ENCODE measurements at places on chromosomes 11 and 22.

GRCh38 chr11:67251841-67252240 is 14.4 kb upstream of the GRK2 start:
- DNase-seq: no peak
- H3K36me3 ChIP-seq: peaks cover 79% of the 10 kb centered on the region
- H3K27me3 ChIP-seq: no peaks in the 10 kb centered on the region
- H3K4me1 ChIP-seq: peaks cover 48% of the 10 kb centered on the region
- no peak overlapping the region for H3K4me3 ChIP-seq
- no peak overlapping the region for H3K27ac ChIP-seq

DNA sequence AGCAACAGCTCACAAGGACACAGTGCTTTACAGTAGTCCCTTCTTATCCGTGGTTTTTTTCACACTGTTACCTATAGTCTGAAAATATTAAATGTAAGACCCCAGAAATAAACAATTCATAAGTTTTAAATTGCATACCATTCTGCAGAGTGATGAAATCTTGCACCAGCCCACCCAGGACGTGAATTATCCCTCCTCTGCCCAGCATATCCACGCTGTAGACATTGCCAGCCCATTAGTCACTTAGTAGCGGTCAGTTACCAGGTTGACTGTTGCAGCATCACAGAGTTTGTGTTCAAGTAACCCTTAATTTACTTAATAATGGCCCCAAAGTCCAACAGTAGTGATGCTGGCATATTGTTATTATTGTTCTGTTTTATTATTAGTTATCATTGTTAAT is 3.6 kb downstream of the CLTCL1 start:
- no peak for DNase-seq
- no peak overlapping the region for H3K27ac ChIP-seq
- peaks cover 47% of the 10 kb centered on the region for H3K27me3 ChIP-seq
- H3K36me3 ChIP-seq: no peaks in the 10 kb centered on the region

DNA sequence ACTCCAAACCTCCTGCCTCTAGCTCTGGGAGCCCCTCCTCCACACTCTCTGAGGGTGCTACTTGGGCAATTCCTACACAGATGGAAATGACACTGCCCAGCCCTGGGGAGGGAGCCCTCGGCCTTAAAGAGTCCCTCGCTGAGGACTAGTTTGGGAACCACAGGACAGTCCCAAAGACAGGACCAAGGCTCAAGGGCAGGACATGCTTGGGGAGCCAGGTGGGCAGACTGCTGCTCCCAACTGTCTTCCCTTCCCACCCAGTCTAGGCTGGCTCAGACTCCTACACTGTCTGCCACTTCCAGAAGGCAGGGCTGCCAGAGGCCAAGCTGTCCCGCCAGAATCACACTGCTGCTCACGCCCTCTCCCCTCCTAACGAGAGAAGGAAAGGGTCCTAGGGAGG is 9.8 kb downstream of the ARRB1 start:
- peaks cover 95% of the 10 kb centered on the region for H3K4me1 ChIP-seq
- no peaks in the 10 kb centered on the region for H3K27me3 ChIP-seq
- no peak for DNase-seq
- peak overlapping the region; percentile 91 for H3K27ac ChIP-seq

GRCh38 chr11:34830648-34831047 is 85.5 kb downstream of the APIP start:
- H3K4me3 ChIP-seq: no peak overlapping the region
- H3K27ac ChIP-seq: no peak overlapping the region
- peaks cover 7% of the 10 kb centered on the region for H3K27me3 ChIP-seq
- DNase-seq: no peak

Data from activated CD4-positive, alpha-beta T cell treated with anti-CD3 and anti-CD28 coated beads, Interleukin-2, amount 10 ng/mL, durations not matched to agents 7 days and 5 days (primary cell).